ENCODE measurements at places on chromosomes 4 and X.

GRCh38 chr4:24801136-24801855, 5.9 kb downstream of the SOD3 start:
- no peak for DNase-seq

DNA sequence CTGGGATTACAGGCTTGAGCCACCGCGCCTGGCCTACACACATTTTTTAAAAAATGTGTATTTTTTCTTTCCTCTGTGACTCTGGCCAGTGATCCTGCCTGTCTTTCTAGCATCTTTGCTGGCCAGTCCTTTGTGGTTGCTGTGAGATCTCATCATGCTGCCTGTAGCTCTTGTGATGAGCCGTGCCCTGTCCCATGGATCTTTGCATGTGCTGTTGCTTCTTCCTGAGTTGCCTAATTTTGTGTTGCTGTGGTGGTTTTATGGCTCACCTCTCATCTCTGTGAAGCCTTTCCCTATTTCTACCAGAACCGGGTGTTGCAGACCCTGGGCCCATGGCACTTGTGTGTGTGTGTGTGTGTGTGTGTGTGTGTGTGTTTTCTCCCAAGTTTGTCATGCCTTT, 8.3 kb downstream of the NSD2 start:
- DNase-seq = no peak

DNA sequence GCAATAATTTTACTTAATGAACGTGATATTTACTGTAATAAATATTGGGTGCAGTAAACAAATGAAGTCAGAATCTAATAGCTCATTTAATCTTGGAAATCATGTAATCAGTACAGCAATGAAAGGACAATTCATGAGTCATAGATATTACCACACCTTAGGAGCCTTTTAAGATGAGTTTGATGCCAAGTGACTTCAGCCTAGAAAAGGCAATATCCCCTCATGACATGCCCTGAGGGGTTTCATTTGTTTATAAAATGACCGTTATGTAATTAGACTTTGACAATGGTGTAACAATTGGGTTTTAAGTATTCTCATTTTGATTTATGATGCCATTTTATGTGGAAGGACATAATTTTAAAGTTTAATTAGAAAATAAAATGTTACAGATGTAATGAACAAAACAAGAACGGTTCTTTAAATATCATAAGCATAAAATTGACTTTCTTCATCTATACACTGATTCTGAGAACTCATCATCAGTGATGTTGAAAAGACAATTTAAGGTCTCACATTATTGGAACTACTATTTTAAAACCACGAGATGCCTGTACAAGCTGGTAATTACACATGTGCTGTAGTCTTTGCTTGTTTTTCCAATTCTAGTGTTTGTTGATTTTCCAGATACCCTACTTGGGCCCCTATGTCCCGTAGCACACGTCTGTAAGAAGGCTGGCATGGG, 5.0 kb downstream of the FGF2 start:
- no peak for DNase-seq

DNA sequence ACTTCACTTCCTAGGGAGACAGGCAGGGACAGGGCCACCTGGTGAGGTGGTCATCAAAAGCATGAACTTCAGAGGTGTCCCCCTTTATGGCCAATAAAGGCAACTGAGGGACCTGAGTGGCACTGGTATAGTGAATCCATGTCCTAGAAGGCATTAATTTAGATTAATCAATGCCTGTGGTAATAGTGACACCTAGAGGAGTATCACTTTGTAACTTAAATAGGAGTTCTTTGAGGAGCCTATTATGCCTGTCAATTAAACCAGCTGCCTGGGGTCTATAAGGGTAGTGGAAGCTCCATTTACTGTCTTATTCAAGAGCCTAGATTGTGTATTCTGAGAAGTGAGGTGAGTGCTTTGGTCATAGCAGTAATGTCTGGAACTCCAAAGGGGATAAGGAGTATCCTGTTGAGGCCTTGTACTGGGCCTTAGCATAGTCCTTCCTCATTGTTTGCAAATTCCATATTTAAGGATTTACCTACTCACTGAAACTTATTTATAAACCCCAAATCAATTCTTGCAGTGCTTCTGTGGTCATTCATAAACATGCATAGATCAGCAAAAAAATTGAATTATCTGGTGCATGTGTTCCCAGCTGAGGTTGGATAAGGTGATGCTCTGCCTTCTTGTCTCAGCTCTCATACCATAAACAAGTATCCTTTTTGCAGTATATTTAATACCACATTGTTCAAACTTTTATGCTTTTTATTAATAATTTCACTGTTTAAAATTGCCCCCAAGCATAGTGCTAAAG, 213.8 kb upstream of the RADX start:
- no peak for DNase-seq

DNA sequence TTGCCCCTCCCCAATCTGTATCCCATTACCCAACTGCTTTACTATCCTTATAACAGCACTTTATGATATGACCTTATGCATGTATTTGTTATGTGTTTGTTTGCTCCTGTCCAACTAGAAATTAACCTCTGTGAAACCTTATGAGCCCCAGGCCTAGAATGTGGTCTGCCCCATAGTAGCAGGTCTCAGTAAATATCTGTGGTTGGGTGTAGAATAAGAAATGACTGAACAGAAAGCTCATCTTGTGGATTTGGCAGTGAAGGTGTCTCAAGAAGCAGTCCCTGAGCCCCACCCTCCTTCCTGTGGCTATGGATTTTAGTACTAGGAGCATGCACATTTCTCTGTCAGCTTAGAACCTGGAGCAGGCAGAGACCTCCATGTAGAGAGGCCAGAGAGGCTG, 229.0 kb upstream of the LCORL start:
- no peak for DNase-seq

GRCh38 chr4:186700746-186701145, 22.9 kb downstream of the FAT1 start:
- DNase-seq = no peak

Data from left forelimb (tissue), 1 donor.